ENCODE measurements at places on chromosomes 13 and 19.

DNA sequence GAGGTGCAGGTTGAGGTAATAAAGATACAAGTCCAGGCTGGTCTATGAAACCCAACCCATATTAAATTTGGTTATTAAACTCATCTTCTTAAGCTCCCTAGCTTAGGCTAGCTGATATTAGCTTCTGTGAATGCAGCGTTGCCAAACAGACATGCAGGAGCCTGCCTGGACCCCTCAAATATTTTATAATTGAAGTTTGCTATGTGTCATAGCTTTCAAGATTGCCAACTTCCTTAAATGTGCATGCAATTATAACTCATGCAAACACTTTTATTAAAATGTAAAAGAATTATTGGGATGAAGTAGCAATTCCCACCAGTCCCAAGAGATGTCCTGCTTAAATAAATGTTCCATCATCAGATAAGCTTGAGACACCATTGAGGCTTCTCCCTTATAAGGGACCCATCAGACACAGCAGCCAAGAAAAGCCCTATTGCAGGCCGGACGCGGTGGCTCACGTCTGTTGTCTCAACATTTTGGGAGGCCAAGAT is 51.3 kb downstream of the MBNL2 start:
- DNase-seq = no peak

DNA sequence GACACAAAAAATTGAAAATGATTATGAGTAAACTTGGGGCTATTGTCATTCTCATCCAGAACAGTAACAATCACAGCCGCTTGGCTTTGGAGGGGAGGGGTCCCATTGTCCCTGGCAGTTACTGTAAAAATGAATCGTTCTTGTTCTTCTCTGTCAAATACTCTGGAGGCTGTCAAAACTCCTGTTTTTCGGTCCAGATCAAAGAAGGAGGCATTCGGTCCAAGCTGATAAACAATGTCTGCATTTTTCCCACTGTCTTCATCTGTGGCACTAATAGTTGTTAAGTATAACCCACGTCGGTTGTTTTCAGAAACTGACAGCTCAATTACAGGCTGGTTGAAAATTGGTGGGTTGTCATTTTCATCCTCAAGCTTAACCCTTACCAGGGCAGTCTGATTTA is 3.4 kb downstream of the PCDH9 start:
- DNase-seq = no peak

GRCh38 chr13:38705365-38705764 is 18.5 kb downstream of the FREM2 start:
- DNase-seq = no peak

DNA sequence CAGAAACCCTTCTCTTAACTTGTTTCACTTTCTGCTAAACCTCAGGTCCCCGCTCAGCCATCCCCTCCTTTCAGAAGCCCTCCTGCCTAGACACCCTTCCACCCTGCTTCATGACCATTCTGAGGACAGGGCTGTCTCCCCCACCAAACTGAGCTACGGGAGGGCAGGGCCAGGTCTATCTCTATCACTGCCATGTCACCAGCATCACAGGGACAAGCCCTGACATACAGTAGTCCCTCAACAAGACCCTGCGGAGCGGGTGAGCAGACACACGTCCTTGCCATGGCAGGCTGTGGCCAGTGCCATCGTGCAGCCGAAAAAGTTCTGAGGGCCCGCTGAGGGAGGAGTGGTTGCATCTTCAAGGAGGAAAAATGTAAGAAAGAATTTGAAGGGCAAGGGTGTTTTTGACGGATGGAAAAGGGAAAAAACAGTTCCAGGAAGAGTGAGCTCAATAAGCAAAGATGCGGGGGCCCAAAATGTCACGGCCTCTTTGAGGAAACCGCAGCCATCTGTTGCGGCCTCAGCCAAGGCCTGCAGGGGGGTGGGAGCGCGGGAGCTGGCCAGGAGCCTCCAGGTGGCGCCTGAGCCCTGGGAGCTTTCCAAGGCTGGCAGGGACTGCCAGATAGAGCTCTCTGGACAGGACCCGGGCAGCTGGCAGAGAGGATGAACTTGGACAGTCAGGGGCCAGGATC is 8.1 kb downstream of the PTGIR start:
- DNase-seq = peak; percentile 96

DNA sequence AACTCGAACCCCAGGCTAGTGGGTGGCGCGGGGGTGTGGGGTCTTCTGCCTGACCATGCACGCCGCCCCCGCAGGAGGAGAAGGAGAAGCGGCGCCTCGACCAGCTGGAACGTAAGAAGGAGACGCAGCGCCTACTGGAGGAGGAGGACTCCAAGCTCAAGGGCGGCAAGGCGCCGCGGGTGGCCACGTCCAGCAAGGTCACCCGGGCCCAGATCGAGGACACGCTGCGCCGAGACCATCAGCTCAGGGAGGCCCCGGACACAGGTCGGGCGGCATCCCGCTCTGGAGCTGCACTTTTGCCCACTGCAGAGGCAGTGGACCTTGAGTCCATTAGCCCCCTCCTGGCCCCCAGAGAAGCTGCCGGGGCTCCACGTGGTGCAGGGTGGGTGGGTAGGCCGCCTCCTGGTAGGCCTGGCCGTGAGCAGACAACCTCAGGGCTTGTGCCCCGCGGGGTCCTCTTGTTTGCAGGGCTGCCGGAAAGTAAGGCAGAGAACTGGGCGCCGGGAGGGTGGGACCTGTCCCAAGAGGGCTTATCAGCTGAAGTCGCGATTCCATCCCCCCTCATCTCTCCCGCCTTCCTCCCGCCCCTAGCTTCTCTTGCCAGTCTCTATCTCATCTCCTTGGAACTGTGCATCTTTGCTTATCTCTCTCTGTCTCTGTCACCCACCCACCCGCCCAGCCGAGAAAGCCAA is 9.9 kb downstream of the CCDC124 start:
- peak; percentile 59 for DNase-seq

- no peak for DNase-seq
Measured at GRCh38 chr19:7519361-7520130, 2.9 kb upstream of the MCOLN1 start.

GRCh38 chr19:5534787-5535586 is 32.8 kb downstream of the TINCR start:
- DNase-seq = no peak

DNA sequence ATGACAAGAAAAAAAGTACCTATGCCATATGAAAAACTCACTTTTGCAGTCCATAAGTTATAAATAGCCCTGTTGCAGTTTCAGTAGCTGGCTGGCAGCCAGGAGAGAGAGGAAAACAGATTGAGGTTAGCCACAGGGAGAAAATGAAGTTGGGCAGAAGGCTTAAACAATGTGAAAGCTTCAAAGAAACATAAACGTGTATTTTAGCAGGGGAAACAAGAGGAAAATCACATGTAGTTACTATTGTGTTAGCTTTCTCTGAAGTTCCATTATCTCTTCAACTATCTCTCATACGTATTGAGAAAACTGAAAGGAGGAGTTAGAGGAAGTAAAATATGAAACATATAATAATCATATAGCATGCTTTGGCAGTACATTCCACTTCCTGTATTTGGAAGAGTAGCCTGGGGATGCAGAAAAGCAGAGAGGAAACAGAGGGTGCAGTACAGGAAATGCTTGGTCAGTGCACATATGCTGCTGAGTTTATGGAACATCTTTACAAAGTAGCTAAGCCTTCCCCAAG is 1551.1 kb downstream of the EFNB2 start:
- DNase-seq = peak; percentile 23

GRCh38 chr13:50636007-50636704 is 207.3 kb downstream of the DLEU7 start:
- DNase-seq = peak; percentile 67

DNA sequence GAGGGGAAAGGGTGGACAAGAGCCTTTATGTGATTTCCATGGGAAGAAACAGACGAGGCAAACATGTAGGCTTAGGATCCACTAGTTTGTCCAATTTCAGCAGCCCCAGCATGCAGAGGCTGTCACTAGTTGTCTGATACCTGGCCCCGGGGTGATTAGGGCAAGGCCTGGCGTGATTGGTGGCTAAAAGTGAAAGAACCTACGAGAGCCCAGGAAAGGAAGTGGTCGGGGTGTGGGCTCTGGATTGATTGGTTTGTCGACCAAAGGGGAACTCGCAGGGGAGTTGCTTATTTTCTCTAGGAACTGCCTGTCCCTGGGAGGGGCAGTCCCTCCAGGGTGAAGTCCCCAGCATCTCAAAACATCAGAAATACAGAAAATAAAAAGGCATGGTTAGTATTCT is 64.2 kb upstream of the UQCRFS1 start:
- DNase-seq = no peak

GRCh38 chr13:95552539-95553441 is at the start of gene CLDN10:
Gene CLDN10, plus strand, starts transcription at chr13:95552720. Its CDS starts 34 bp downstream, at chr13:95552754.
- peak; percentile 80 for DNase-seq

- no peak for DNase-seq
Measured at GRCh38 chr19:29040951-29041350, 172.0 kb downstream of the UQCRFS1 start.

GRCh38 chr19:10654610-10655456 is 687 bp downstream of the ILF3 start:
- peak; percentile 84 for DNase-seq

- DNase-seq = no peak
Measured at GRCh38 chr13:113423520-113424163, 29.6 kb downstream of the ADPRHL1 start.

DNA sequence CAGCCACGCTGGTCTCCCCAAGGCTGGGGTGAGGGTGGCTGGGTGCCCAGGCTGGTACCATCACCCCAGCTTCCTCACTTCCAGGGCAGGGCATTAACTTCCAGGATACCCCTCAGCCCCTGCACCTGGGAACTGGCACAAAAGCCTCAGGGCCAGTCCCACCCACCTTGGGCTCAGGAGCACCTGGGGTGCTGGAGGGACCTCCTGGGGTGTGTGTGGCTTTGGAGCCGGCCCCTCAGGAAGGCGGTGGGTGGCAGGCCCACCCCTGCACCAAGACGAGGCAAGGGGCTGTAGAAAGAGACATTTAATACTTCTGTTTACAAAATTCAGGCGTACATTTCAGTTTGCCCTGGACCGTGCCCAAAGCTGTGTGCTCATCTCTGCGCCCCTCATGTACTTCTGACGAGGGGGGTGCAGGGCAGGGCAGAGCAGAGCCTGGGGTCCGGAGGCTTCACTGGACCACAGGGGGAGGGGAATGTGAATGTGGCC is 16.8 kb downstream of the MPND start:
- no peak for DNase-seq

GRCh38 chr19:15378534-15379082 is 979 bp downstream of the AKAP8 start:
- peak; percentile 70 for DNase-seq

DNA sequence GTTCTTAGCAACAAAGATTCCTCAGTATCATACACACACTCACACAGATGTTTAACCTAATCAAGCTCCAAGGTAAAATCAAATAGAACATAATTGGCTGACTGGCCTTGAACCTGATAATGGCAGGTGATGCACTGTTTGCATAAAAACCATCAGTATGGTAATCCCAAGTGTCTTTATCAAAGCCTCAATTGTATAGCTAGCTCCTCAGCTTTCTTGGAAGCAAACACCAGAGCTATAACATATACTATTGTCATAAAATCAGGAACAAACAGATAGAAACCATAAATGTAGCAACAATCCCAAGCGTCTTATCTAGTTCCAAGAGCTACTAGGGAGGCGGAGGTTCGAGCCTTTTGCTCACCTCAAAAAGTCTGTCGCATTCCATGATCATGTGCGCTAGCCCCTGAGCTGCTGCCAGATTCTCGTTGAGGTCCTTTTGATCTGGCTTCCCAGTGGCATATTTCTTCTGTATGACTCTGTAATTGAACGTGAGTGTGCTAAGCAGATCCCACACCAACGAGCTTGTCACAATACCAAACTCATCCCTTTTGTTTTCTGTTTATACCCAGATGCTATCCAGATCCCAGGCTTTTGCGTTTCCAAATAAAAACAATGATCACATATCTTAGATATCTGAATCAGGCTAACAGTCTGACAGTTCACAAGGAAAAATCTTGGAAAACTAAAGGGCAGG is 95.3 kb downstream of the KL start:
- DNase-seq = no peak

GRCh38 chr19:33444562-33445441 is 71.3 kb downstream of the CEBPG start:
- no peak for DNase-seq

DNA sequence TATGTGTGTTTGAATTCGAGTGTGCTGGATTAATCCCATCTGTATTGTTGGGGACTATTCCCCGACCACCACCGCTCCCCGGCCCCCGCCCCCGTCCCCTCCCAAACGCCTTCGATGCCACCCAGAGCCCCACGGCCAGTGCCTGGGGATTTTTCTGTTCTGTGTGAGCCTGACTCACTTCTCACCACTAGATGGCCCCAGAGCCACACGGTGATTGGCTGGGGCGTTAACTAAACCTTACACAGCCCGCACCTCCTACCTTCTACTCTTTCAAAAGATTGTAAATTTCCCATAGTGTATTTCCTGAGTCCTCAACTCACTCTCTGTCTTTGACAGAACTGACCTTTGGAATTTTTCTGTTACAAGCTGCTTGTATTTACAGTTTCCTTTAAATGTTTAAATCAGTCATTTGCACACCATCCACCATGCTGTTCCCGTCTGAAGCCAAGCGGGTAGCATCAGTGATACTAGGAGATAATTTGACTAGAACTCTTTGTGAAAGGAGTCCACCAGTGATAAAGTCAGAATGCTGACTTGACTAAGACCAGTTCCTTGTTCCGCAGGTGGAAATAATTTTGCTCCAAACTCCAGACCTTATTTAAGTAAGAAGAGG is 61.4 kb downstream of the RFX2 start:
- peak; percentile 79 for DNase-seq

DNA sequence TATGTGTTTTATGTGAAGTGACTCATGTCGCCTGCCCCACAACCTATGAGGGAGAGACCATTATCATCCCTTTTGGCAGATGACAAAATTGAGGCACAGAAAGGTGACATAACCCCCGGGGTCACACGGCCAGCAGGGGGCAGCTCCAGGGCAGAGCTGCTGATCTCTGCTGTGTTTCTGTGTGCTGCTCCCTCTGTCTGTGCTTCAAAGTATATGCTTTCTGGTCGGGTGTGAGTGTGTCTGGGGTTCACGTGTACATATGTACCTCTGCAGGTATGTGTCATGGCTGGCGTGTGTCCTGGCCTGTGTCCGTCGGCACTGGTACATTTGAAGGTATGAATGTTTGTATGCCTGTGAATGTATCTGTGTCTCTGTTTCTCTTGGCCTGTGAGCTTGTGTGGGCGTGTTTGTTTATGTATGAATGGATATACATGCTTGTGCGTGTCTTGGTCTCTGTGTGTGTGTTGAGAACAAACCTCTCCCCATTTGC is 7.1 kb downstream of the LIPE start:
- peak; percentile 66 for DNase-seq

DNA sequence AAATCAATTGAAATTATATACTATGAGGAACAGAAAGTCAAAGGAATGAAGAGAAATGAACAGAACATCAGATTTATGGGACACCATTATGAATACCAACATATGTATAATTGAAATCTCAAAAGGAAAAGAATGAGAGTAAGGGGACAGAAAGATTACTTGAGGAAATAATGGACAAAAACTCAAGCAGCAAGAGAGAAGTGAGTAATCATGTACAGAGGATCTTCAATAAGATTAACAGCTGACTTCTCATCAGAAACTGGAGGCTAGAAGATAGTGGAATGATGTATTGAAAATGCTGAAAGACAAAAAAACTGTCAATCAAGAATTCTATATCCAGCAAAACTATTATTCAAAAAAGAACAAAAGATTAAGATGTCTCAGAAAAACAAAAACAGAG is 10.4 kb downstream of the MTUS2 start:
- DNase-seq = no peak

DNA sequence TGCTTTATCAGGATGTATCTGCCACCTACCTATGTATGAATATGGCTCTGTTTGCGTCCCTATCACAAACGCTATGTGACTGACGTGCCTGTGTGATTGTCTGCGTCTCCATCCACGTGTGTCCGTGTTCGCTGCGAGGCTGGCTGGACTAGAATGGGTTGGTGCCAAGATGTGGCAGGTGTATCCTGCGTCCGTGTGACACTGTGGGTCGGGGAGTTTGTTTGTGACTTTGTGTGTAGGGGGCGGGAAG is 6.7 kb upstream of the HOOK2 start:
- DNase-seq = no peak

Measured in NCI-H82 (cell line).